ENCODE measurements at places on chromosomes 7 and 10.

- DNase-seq, result no peak
Measured at GRCh38 chr10:21336476-21337170, 188.9 kb downstream of the SKIDA1 start.

GRCh38 chr7:52779004-52779403, 256.4 kb upstream of the POM121L12 start:
- no peak for DNase-seq

DNA sequence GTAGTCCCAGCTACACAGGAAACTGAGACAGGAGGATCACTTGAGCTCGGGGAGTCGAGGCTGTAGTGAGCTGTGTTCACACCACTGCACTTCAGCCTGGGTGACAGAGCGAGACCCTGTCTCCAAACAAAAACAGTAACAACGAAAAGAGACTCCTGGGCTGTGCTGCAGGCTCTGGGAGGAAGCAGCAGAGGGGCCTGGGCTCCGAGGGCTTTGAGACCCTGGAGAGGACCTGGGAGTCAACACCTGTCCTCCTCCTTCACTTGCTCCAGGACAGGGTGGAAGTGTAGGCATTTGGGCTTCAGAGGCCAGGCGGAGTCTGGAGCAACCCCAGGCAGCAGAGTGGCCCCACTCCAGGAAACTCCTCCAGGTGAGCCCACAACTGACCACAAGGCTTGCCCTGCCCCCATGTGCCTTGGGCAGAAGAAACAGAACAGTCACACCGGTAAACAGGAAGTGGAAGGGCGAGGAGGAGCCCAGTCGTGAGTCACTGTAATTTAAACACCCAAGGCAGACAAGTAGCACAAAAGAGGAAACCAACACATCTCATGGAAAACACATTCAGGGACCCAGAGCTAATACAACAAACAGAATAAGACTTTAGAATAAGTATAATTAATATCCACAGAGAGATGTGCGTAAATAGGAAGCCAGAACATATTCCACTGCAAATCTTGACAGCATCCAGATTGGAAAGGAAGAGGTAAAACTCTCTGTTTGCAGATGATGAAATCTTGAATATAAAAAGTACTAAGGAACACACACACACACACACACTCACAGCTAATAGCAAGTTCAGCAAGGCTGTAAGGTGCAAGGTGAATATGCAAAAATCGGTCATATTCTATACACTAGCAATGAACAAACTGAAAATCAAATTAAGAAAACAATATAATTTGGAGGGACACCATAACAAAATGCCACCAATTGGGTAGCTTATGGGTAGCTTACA, 20.5 kb upstream of the RASGEF1A start:
- DNase-seq, result no peak

GRCh38 chr7:26919906-26920493, 55.6 kb upstream of the SKAP2 start:
- no peak for DNase-seq

- DNase-seq, result no peak
Measured at GRCh38 chr7:148670807-148671206, 27.9 kb upstream of the CUL1 start.

GRCh38 chr10:56146806-56147205, 214.3 kb downstream of the ZWINT start:
- no peak for DNase-seq
